Activated CD8-positive, alpha-beta memory T cell treated with anti-CD3 and anti-CD28 coated beads for 1 hour (primary cell): ENCODE measurements at places on chromosomes 4 and X.

GRCh38 chrX:9626379-9626778 lies 139.3 kb downstream of the GPR143 start:
- no peak for DNase-seq

DNA sequence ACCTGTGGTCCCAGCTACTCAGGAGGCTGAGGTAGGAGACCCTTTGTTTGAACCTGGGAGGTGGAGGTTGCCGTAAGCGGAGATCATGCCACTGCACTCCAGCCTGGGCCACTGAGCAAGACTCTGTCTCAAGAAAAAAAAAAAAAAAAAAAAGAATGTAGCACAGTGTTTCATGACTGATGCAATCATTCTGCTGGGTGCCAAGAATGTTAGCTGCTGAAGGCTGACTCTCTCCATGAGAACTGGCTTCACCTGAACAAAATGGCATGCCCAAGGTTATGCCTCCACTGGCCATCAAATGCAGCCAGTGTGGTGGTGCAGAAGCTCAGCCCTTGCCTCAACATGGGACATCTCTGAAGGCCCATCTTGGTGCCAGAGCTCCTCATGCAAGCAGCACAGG lies 412.1 kb downstream of the ADAM29 start:
- DNase-seq = no peak

DNA sequence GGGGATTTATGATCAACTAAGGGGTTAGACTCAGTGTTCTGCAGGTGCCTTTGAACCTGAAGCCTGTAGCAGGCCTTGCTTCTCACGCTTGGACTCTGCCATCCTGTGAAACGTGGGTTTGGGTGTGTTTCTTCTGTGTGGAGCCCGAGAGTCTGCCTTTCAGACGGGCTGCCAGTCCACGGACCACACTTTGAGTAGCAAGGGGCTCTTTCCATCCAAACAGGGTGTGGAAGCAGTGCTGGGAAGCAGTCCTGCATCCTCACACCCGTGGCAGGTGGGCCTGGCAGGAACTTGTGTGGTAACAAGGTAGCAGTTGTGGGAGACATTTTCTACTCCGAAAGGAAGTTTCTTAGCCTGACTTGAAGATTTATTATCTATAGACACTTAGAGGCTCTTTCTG lies 22.7 kb downstream of the RGS12 start:
- no peak for DNase-seq

DNA sequence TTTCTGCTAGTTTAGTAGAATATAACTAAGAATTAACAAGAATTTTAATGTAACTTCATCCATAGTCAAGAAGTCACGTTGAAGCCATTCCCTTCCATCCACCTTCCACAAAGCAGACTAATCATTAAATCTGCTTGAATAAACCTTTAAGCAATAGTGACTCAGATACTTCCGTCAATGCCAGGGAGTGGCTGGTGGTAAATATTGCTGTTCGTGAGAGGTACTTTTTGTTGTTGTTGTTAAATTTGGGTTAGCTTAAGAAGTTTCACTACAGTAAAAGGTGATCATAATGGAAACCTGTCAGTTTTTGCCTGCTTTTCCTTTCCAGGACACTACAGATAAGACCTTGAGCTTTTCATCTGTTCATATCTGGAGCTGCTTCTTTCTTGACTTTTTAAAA lies 316.3 kb downstream of the TMA16 start:
- no peak for DNase-seq

DNA sequence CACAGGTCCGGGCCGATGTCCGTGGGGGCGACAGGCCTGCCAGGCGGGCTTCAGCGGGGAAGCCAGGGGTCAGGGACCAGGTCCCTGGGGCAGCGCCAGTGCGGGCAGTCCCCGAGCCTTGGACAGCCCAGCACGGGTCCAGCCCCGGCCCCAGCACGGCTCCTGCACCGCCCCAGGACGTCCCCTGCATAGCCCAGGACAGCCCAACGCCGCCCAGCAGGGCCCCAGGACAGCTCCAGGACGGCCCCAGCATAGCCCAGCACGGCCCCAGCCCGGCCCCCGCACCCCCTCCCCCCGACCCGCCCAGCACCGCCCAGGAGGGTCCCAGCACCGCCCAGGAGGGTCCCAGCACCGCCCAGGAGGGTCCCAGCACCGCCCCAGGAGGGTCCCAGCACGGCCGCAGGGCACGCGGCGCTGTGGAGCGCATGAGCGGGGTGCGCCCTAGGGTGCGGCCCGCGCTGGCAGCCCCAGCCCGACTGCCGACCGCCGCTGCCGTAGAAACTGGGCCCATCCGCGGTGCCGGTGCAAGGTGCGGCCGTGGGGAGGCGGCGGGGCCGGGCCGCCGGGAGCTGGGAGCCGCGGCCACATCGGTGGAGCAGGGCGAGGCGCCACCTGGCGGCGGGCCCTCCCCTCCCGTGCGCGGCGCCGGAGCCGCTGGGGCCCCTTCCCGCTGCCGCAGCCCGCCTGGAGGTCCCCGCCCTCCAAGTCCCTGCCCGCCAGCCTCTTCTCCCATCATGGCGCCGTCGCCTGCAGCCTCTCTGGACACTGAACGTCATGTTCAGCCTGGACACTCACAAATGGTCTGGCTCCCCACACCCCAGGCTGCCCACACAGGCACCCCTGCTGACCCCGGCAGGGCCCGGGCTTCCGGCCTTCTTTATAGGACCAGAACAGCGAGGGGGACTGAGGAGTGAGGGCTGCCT lies 106.8 kb upstream of the NKX1-1 start:
- DNase-seq = no peak

DNA sequence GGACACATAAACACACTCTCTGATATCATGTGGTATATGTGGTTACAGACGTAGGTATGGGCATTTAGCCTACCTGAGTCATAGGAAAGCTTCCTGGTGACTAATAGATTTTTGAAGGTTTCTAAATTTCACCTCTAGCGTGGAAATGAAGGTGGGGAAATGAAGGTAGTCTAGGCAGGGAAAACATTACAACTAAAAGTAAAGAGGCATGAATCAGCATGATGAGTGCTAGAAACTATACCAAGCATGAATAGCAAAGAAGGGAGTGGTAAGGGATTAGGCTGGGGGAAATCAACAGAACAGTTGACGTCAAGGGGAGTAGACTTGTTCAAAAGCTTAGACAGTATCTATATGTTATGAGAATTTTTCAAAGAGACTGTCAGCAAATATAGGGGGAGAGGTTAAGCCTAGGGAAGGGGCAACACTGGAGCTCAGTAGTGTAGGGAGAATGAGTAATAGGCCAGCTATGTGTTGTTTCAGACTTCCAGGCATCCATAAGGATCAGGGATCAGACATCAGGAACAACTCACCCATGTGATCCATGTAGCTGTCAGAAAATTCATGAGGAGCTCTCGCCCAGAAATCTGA lies 279.3 kb upstream of the DIPK2B start:
- DNase-seq = no peak
